Activated T-cell treated with anti-CD3 and anti-CD28 coated beads for 24 hours (primary cell): ENCODE measurements at places on chromosomes 7 and 10.

GRCh38 chr7:116669769-116670168, 2.2 kb upstream of the MET start:
- DNase-seq = no peak

GRCh38 chr10:30151581-30152389, 92.4 kb upstream of the JCAD start:
- no peak for DNase-seq

GRCh38 chr10:54702583-54703485, 98.2 kb downstream of the PCDH15 start:
- no peak for DNase-seq

GRCh38 chr7:78594156-78594555, 795.6 kb downstream of the PHTF2 start:
- DNase-seq = no peak

DNA sequence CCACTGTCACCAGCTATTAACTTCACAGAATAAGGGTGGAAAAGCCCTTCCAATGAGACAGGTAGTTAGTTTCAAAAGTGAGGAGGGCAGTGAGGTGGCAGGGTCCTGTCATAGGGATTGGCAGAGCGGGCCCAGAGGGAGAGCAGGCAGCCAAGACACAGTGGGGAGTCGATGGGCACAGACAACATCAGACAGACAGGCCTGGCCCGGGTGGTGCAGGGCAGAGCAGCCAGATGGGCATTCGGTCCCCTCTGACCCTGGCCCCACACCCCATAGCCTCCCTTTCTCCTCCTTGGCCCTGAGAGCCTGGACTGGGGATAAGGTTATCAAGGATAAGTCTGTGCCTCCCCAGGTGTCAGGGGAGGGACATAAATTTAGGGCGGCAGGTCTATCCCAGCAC, 31.4 kb upstream of the SMARCD3 start:
- DNase-seq = no peak

GRCh38 chr7:73397521-73398281, 35.9 kb upstream of the FZD9 start:
- no peak for DNase-seq

DNA sequence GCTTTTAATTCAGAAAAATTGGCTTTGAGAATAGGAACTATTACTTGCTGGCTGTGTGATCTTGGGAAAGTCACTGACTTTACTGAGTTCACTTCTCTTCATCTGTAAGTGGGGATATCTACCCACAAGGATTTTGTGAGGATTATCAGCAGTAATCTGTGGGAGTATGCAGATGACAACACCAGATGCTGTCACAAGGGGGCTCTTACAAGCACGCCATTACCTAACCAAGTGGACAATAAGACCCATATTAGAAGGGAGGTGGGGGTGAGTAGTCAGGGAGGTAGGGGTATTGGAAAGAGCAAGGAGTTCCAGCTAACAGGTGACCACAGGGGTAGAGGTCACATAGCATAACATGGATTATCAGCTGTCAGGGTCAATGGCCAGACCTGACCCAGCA, 569.4 kb downstream of the SUGCT start:
- no peak for DNase-seq

DNA sequence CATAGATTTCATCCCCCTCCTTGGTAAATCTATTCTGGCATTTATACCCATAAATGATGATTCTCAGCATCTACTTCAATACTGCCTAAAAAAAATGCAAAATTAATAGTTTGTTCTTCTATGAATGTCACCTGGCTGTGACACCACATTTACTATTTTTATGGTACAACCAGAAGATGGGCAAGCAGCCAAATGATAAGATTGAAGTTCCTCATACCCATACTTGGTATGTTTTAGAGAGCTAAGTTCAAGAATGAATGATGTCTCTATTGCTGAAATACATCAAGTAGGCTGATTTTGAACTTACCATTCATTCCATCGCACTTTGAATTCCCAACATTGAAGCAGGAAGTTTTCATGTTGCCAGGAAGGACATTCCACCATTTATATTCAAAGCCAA, 134.2 kb downstream of the ELAPOR2 start:
- no peak for DNase-seq

DNA sequence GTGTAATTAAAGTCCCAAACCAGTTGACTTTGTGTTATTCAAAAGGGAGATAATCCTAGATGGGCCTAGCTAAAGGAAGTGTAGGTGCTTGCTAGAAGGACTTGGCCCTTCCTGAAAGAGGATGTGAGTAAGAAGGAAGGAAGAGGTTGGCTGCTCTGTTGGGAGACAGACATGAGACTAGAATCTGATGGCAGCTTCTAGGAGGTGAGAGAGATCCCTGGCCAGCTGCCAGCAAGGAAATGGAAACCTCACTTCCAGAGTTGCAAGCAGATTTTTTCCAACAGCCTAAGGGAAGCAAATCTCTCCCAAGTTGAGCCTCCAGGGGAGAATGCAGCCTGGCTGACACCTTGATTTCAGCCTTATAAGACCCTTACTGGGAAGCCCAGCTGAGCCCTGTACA, 368.4 kb upstream of the ZMIZ1 start:
- no peak for DNase-seq

- no peak for DNase-seq
These were observed 76.7 kb upstream of the SAMD8 start for GRCh38 chr10:75034714-75035258.

- no peak for DNase-seq
These were observed 29.2 kb upstream of the AP5Z1 start for GRCh38 chr7:4745971-4746919.

- DNase-seq = no peak
These were observed 40.1 kb downstream of the TSPAN12 start for GRCh38 chr7:120817851-120818250.

GRCh38 chr10:109689785-109690184, 233.5 kb downstream of the XPNPEP1 start:
- no peak for DNase-seq

DNA sequence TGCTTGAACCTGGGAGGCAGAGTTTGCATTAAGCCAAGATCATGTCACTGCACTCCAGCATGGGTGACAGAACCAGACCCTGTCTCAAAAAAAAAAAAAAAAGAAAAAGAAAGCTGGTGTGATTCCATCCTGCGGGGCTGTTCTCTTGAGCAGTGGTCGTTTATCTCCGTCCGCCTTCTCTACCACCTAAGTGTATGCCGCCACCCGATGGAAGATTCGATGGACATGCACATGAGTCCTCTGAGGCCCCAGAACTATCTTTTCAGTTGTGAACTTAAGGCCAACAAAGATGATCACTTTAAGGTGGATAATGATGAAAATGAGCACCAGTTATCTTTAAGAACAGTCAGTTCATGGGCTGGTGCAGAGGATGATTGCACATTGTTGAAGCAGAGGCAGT, 65.7 kb downstream of the ABRAXAS2 start:
- DNase-seq = no peak

DNA sequence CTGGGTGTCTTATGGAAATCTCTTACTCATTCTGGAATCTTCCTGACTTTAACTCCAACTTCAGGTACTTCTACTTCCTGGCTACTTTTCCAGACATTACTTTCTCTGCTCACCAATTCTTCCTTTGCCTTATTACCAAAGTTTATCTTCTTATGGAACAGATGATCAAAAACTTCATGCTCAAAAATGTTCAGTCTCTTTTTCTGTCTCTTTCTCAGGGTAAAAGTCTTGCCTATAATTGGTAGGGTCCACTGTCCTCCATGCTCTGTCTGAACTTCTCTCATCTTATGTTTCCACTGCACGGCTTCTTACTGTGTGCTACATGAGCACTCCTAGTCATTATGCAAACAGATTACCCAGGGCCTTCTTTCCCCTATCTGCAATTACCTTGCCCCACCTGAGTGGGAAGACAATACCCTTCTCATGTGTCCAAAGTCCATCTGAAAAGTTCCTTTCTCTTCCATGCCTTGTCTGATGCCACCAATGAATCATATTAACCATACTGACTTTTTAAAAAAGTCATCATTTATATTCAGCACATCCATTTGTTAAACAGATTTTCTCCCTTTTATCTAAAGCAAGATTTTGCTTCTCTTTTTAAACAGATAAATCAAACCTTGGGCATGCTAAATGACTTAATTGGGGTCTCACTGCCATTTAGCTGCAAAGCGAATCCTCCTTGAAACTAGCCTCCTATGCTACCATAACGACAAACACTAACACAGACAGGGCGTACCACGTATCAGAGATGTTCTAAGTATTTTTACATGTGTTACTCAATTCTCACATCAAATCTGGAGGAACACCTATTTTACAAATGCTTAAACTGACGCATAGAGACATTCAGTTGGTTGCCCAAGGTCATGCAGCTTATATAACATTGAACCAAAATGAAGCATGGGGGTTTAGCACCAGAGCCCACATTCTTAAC, 48.8 kb downstream of the SEMA3C start:
- no peak for DNase-seq
